Activated CD4-positive, CD25-positive, alpha-beta regulatory T cell treated with anti-CD3 and anti-CD28 coated beads, Interleukin-2, amount 50 U/mL, for 24 hours (primary cell): ENCODE measurements at places on chromosomes 5 and 9.

DNA sequence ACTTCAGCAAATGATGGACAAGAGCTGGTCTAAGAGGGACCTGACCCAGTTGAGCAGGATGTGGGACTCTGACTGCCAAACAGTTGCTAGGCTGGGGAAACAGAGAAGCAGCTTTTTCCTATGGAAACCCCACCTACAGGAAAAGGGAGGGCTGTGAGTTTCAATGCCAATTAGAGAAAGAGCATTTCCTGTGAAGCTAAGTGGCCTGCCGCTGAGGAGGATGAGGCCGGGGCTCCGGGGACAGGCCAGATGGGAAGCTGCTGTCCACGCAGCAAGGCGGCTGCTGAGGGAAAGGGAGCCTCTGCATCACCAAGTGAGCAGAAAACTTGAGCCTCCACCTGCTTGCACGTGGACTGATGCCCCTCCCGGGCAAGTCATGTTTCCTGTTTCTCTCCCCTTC lies at the start of gene PCDH12:
Gene PCDH12, minus strand, starts transcription at position 90 of the 400 bp plus-strand sequence. CDS start 351 bp downstream, outside the sequence.
- no peak for ATAC-seq

DNA sequence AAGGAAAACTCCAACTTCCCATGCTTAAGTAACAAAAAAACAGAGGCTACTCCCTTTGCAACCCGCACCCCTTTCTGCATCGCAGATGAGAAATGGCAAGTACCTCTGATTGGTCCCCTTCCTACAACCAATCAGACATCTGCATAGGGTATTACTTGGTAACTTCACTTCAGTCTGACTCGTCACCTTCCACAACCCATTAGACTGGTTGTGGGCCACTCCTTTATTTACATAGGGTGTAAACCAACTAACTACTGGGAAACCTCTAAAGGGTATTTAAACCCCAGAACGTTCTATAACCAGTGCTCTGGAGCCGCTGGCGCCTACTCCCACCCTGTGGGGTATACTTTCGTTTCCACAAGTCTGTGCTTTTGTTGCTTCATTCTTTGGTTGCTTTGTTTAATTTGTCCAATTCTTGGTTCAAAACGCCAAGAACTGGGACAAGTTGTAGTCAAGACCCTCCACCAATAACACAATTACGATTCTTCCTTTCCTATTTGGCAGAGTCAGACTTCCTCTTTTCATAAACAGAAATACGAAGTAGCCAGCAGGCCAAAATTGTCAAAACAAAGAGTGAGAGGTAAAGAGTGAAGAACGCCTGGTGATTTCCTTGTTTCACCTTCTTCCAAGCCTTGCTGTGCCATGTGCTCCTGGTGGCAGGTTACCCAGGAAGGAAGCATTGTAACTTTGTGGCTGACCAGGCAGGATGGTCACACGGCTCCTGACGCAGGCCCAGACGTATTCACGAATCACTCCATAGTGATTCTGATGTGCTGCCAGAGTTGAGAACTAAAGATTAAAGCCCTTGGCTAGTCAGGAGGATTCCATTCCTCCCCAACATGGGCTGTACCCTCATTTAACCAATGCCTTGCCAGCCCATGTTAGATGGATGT lies 477.4 kb downstream of the ARHGEF28 start:
- no peak for ATAC-seq

GRCh38 chr5:33268374-33268773 lies 172.4 kb upstream of the TARS1 start:
- ATAC-seq = no peak

- no peak for ATAC-seq
Measured at GRCh38 chr9:118693645-118694044, 675.6 kb downstream of the BRINP1 start.

DNA sequence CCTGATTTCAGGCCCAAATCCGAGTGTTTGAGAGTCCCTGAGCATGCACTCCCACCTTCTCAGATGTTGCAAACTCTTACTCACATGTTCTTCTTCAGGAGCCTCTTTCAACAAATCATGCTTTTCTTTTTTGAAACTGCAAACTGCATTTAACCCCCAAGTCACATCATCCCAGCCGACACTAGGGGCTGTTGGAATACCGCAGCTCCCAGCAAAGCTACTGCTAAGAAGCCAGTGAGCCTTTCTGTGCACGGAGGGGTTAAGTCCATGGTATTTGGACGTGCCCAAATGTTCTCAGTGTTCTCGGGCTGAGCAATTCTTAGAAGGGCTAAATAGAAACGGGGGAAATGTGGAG lies 282.9 kb downstream of the NFIB start:
- ATAC-seq = no peak
